Fibroblast of skin of left quadriceps (primary cell): ENCODE measurements at places on chromosomes 3 and 15.

DNA sequence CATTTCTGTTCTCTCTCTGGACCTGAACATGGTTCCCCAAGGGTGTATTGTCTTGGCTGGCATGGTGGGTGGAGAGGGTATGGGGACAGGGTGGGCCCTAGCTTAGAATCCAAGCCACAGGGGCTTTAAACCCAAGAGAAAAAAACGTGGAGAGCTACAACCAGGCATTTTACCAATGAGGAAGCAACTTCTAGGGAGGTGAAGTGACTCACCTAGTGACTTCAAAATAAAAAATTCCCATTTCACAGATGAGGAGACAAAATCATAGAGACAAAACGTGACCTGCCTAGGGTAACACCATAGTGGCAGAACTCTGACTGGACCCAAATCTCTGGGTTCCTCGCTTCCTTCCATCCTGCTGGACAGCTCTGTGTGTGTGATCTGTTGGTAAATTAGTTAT lies 216.8 kb downstream of the RPLP1 start:
- no peak for DNase-seq

- no peak for DNase-seq
Measured at GRCh38 chr3:35522450-35522849, 116.9 kb upstream of the ARPP21 start.

GRCh38 chr3:133540896-133541674 lies 32.4 kb upstream of the CDV3 start:
- DNase-seq = no peak

DNA sequence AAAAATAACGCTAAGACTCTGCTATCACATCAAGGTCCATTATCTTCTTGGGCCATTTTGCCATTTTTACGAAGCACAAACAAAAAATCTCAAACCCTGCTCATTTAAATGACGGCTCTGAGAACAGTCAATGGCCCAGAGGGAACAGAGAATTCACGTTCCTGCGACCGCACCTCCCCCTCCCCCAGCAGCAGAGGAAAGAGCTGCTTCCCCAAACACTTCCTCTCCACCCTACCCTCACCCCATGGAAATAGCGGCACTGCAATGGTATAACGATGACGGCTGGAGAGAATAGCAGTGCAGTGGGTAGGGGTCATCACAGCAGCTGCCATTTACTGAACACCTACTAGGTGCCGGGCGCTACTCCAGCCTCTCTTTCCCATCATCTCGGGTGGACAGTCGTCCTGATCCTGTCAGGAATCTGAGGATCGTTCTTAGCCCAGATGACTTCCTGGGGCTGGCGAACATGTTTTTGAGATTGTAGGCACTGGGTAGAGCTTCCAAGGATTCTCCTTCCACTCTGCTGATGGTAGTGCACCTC lies 113.3 kb downstream of the IQSEC1 start:
- no peak for DNase-seq

- peak; percentile 66 for DNase-seq
Measured at GRCh38 chr15:44102675-44103254, 92.3 kb downstream of the FRMD5 start.

DNA sequence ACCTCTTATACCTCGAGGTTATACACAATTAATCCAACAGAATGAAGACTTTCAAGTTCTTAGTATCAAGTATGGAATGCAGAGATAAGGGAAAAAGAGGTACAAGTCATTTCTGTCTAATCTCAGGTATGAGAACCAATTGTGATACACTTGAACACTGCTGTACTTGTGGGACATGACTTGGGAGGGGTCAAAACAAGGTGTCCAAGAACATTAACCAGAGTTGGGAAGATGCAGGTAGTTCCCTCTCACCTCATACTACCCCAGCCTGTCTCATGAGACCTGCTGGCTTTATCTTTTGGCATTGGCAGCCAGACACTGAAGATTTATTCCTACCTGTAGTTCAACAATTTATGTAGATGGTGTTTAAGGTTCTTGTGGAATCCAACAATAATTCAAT lies 209.7 kb downstream of the NR1D2 start:
- no peak for DNase-seq

GRCh38 chr3:64220161-64220914 lies 4.9 kb downstream of the PRICKLE2 start:
- DNase-seq = no peak

DNA sequence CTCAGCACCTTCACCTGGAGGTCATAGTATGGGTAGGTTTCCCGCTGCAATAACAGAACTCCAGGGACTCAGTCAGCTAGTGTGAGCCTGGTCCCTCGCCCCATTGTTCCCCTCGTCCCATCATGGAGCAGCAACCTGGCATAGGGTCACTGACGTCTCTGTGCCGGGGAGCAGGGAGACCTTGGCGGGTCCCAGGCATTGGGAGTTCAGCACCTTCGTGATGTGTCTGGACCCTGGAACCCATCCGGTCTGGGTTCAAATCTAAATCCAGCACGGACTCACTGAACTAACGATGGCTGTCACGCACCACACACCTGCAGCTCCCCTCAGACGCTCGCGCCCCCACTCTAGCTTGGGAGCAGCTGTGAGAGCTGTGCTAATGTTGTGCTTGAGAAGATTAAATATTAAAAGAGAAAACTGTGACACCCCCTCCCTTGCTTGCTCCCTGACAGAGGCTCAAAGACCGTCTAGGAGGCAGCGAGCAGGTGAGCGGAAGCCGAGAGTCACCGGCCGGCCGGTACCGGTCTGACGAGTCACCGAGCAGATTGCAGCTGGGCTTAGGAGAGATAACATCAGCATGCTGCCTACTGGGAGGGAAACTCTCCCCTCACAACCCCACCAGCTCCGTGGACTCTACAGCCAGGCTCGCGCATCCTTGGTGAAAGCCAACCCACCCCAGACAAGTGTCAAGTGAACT lies 742 bp downstream of the PLA2G4F start:
- DNase-seq = no peak

GRCh38 chr3:51388286-51389029 lies 2.6 kb upstream of the RBM15B start:
- no peak for DNase-seq

GRCh38 chr3:150247441-150247840 lies 160.7 kb upstream of the TSC22D2 start:
- DNase-seq = no peak

DNA sequence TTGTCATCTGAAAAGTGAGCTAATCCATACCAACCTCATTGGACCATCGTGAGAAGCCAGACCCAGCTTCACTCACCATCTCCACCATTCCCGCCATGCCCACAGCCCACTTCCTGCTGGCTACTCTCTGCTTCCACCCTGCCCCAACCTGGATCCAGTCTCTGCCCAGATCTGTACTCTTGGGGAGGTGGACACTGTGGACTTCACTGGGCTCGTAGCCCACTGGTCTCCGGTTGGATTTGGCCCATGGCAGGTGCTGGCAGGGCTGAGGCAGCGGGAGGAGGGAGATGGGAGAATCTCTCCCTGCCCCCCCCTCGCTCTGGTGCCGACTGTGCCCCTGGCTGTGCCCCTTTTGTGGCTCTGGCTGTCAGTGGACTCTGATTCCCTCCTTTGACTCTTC lies 193.8 kb downstream of the ABHD5 start:
- DNase-seq = no peak

- DNase-seq = no peak
Measured at GRCh38 chr3:11187681-11188080, 33.4 kb downstream of the HRH1 start.

GRCh38 chr3:129023909-129024308 lies 22.8 kb downstream of the EFCC1 start:
- no peak for DNase-seq

GRCh38 chr15:48090115-48090514 lies 30.7 kb upstream of the SLC24A5 start:
- DNase-seq = no peak

DNA sequence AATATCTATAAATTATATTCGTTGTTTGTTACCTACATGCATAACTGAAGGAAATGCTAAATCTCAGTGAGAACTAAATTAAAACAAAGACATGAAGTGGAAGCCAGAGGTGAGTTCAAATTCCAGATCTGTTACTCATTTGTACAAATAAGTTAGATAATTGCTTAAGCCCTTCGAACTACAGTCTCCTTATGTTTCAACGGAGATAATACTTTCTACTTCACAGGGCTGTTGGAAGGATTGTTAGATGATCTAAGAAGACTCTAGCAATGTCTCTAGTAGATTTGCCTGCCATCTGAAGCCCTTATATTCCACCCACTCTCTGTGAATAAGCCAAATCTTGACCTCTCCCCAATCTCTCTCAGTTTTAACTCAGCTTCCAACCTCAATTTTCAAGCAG lies 125.8 kb downstream of the P2RY1 start:
- DNase-seq = no peak

- DNase-seq = no peak
Measured at GRCh38 chr3:175233957-175234940, 375.1 kb downstream of the NAALADL2 start.
